ENCODE measurements at places on chromosomes 16 and 17.

DNA sequence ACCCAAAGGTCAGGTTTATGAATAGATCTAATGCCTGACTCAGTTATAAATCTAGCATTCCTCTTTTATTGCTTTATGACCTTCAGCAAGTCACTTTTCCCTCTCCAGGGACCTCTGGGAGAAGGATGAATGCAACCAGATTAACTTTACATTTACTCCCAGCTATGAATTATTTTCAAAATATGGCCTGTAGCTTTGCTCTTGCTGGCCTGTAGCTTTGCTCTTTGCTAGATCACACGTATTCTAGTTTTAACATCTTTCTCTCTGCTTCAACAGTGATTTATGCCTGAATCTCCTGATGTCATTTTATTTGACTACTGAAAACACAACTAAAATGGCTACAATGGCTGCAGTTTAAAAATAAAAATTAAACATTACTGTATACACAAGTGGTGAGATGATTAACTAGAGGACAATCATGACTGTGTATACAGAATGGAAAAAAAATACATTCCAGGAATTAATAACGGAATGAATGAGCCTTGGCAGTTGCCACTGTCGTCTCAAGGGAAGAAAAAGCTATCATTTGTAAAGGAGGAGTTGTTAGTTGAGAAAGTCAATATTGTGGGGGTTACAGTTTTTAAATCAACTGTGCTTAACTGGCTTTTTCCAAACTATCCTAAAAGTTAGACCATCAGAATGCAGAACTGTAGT, 434.5 kb upstream of the GOT2 start:
- no peak for DNase-seq

GRCh38 chr17:74126959-74127358, 76.5 kb upstream of the RPL38 start:
- DNase-seq, result no peak

DNA sequence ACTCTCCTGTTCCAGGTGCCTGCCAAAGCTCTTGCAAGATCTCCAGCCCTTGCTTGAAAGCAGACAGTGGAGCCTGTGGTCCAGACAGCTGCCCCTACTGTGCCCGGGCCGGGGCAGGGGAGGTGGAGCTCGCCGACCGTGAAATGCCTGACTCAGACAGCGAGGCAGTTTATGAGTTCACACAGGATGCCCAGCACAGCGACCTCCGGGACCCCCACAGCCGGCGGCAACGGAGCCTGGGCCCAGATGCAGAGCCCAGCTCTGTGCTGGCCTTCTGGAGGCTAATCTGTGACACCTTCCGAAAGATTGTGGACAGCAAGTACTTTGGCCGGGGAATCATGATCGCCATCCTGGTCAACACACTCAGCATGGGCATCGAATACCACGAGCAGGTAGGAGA, 17.7 kb downstream of the CACNA1G start:
- DNase-seq, result no peak

DNA sequence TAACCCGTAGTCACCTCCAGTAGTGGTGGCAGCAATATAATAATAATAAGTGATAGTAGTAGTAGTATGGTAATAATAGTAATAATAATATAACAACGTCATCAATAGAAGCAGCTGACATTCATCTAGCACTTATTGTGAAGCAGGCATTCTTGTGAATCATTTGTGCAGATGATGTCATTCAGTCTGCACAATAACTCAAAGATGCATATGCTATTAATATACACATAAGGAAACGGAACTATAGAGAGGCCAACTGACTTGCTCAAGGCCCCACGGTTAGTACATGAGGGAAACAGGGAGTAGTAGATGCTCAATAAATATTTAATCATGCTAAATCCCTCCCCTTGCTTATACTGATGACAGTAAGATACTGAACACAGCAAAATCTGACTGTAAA, 35.4 kb upstream of the GAN start:
- DNase-seq, result no peak

GRCh38 chr17:1755252-1755826, 6.5 kb upstream of the SERPINF1 start:
- DNase-seq, result no peak

- no peak for DNase-seq
Observed at GRCh38 chr17:32926183-32926582, 1.8 kb upstream of the TMEM98 start.

DNA sequence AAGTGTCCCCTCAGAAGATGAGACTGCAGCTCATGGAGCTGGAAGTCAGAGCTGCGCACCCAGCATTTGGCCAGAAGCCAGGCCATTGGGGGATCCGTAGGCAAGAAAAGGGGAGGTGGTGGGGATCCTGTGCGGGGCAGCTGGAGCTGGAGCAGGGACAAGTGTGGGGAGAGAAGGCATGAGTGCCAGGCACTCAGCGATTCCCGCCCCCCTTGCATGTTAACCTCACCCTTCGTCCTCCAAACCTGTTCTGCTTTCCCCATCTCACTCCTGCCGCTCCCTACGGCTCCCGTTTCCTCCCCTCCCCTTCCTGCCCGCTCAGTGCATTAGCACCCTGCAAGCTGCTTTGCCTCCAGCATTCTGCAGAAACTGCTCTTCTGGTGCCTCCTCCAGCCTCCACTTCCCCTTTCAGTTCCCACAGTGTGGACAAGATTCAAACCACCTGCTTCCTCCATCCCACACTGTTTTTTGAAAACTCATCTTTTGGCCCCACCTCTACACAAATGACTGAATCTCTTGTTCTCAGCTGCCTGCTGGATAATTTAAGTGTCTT, 5.6 kb downstream of the ALOX15 start:
- no peak for DNase-seq

DNA sequence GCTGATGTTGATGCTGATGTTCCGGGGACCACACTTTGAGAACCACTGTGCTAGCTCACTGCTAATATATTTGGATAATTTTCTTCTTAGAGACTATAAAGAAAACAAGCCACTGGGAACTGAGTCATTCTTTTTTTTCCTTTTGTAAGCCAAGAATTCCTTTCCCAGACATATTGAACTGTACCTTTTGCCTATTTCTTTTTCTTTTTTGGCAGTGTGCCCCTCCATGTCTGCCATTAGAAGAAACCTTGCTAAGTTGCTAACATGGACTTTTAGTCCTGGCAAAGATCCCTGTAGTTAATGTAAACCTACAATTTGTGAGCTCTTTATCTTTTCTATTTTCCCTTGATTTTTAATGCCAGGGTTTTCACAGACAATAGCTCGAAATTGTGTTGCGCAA, 17.3 kb upstream of the ERCC4 start:
- no peak for DNase-seq

DNA sequence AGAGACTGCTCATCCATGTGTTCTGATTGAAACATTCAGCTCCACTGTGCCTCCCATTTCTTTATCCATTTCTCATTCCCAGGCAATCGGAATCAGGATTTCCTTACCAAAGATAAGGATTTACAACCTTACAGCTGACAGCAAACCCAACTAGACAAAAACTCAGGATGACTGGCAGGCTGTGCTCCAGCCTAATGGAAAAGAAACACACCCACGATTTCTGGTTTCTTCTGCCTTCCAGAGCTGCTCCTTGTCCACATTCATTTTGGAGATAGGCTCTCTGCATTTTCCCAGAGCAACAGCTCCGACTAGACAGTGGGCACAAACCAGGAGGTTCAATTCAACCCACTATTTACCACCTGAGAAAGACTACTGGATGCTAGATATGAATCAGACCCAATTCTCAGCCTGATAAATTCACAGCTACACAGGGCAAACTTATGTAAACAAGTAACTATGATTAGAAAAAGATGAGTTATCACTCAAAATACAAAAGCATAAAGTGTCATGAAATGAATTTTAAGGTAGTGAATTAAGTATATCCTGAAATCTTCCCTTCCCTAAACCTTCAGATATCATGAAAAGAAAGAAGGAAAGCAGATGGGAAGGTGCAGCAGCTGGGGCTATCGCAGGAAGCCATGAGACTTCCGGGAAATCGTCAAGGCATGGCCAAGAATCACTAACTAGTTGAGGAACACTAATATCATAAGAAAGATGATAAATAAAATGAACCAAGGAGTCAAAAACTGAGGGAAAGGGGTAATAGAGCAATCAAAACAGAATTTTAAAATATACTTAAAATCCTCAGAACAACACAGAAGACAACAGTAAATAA, 44.8 kb upstream of the CLEC18B start:
- DNase-seq, result no peak

- no peak for DNase-seq
Observed at GRCh38 chr17:33277436-33278100, 15.5 kb downstream of the ASIC2 start.

DNA sequence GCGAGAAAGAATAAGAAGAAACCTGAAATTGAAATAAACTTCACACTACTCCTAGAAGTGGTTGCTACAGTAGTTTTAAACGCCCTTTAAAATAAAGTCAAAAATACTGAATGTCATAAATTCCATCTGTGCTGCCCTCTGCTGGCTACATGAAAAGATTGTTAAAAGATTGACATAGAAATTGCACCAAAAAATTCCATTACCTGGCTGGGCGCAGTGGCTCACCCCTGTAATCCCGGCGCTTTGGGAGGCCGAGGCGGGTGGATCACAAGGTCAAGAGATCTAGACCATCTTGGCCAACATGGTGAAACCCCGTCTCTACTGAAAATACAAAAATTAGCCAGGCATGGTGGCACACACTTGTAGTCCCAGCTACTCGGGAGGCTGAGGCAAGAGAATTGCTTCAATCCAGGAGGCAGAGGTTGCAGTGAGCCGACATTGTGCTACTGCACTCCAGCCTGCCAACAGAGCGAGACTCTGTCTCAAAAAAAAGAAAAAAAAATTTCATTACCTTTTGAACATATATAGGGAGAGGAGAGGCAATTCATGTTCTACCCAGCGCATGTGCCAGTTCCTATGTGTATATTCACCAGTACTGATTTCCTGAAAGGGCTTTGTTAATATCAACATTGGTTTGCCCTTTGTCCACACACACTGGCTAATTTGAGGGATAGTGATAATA, 36.5 kb downstream of the CYTH1 start:
- no peak for DNase-seq
